ENCODE measurements at places on chromosomes 5 and 9.
A peak's percentile ranks its signal among the peaks of the same experiment; 100 is the strongest.

DNA sequence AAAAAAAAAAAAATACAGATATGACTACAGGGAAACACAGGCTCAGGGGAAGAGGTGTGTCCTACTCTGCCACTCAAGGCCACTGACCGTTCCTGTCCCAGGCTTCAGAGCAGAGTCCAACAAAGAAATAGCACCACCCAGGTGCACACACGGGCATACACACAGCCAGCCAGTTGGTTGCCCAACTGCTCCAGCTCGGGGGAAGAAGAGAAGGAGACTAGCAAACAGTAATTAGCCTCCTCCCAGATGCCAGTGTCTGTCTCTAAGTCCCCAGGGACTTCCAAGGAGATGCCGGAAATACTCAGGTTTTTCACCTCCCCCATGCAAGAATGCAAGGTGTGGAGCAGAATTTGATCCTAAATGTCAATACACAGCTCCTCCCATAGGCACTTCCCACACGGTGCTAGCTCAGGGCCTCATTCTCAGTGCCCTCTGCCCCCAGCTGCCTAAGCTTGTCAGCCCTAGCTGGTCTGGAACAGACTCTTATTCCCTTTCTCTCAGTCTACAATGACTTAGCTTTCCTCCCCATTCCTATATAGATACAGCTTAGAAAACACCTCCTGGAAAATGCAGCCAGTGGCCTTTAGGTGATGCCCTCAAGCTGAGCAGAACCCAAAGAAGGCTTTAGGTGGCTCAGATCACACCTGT, 1.7 kb downstream of the MYORG start:
- no peak for DNase-seq

GRCh38 chr9:137879052-137879451, 1.5 kb downstream of the CACNA1B start:
- DNase-seq, result no peak

DNA sequence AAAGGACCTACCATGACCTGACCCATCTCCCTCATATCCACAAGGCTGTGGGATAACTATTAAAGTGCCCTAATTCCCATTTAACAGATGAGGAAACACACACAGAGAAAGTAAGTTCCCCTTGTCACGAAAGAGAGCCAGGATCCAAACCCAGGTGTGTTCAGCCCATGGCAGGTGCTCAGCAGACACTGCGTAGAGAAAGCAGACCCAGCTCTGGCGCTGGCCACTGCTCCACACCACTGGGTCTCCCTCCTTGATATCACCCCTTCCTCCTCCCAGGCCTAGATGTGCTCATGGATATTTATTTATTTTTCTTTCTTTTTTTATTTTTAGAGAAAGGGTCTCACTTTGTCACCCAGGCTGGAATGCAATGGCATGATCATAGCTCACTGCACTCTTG, 24.0 kb upstream of the CORO2A start:
- no peak for DNase-seq

DNA sequence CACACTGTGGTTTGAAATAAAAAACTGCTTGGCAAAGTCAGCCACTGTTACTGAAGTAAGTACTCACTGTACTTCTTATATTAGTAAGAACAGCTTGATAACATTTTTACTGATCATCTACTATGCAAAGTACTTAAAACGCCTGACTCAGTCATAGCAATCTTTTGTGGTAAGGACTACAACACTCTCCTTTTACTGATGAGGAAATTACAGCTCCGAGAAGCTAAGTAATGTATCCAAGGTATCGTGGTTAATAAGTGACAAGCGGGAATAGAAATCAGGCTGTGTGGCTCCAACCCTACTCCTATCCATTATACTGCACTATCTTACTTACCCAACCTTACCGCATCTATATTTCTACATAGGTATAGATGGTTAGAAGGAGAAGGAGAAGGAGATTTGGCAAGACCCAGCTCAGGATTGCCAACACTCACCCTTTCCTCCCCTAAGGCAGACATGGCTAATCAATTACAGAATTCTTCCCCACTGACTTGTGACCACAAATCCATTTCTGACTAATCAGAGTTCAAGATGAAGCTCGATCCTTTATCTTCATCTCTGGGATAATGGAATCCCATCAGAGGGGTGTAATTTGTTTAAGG, 281.4 kb downstream of the SPOCK1 start:
- DNase-seq, result peak; percentile 15

DNA sequence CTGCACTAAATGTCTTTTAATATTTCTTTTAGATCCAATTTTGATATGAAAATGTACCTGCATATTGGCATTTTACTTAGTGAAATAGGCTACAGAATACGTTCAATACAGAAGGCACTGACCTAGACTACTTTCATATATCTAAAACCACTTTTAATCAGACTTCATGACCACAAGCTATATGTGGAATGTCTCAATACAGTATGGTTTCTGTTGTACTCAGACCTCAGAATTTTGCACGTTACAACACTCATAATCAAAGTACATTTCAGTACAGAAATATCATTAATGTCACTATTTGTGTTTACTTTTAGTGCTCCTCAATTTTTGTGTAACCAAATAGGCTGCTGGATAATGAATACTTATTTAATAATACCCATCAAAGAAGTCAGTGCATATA, 74.8 kb downstream of the MEF2C start:
- no peak for DNase-seq

DNA sequence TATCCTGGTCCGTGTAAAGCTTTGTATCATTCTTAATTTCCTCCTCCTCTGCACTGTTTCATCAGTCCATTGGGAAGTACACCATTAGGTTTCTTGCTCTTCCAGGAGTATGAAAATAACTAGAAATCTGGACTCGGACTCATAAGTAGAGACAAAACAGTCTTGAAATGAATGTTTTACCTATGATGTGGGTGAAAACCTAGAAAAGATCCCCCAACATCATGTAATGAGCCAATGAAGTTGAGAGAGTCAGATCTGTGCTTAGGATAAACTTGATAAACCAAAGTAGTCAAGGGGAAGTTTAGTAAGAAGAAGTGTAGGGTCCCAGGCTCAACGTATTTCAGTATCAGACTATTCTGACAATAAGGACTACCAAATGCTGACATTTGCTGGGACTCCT, 25.2 kb downstream of the ZNF366 start:
- no peak for DNase-seq

DNA sequence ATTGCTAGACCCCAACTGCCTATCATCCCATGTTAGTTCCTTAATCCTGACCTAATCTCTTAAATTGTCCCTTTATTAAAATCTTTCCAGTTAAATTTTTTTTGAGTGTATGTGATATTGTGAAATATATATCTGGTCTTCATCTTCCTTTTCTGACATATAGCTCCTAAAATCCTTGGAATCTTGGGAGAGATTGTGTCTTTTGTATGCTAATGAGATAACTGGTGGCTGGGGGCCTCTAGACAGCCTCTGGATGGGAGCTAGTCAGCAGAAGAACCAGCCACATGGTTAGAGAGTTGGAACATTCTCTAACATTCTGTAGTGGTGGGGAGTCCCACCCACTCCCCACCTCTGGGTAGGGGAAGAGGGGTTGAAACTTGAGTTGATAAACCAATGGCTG, 3.7 kb upstream of the CCL19 start:
- no peak for DNase-seq

All from AG08395 (cell line).